ENCODE measurements at places on chromosomes 5 and 9. TPM values are rescaled to one million over a fixed set of nuclear protein-coding genes. Genes with fewer than 3 reads are reported as not detected.
A peak's percentile ranks its signal among the peaks of the same experiment; 100 is the strongest.

DNA sequence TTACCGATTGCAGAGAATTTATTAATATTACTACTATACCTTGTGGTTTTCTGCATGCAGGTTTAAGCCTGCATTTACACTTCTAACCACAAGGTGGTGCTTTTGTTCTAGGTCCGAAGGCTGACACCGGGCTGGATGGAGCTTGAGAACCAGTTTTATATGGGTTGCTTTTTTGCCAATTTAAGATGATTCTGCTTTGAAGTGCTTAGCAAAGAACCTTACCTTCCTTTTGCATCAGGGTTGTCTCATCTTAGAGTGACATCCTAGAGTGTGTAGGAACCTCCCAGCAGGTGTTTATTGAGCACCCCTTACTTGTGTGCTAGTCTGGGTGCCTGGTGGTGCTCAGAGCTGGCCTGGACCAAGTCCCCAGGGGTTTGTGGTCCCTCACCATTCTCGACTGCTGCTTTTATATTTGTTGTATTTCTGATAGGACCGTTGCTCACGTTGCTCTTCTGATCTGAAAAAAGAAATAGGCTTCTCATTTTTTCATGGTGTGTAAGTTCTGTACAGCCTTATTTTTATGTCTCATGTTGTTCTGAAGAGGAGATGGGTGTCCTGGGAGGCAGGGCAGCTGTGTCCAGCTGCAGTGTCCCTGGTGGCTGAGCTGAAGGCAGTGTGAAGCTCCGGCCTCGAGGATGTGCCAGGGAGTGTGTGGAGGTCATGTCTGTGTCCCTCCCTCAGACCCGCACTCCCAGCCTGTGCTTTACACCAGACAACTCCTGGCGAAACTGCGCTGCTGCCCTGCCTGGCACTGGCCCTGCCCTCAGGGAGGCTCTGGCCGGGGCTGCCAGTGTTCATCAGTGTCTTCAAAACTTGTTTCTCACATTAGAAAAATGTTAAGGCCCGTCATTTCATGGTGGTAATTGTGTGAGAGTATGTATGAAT, 54.3 kb downstream of the EHMT1 start:
- peak; percentile 30 for DNase-seq

- no peak for DNase-seq
Measured at GRCh38 chr9:111832449-111832848, 37.7 kb upstream of the SHOC1 start.

- DNase-seq, result no peak
Measured at GRCh38 chr5:8079056-8079455, 210.1 kb downstream of the MTRR start.

DNA sequence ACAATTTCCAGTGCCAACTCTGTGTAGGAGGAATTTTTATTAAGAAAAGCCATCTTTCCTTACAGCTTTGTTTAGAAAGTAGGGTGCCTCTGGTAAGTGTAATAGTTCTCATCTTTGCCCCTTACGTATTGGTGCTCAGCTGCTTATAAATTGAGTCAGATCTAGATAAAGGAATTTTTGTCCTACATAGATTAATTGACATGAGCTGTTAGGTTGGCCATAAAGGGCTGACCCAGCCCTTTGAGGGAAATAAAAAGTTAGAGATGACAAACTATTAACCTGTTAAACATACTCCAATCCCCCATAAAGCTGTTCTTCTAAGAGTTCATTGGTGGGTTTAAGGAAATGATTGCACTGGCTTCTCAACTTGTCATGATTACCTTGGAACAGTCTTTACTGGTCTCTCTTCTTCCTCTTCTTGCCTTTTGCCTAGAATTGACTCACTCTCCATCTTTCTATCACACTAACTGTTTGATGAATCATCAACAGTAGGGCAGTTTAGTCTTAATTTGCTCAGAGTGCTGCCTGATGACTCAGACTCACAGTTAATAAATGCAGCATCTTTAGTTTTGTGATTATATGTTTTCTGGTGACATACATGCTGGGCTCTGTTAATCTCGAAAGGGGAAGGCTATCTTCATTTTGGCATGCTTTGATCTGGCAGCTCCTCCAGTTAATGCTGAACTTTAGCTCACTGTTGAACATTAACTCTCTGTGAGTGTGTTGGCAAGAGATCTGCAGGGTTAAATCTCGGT, 51.7 kb downstream of the ARHGAP26 start:
- no peak for DNase-seq

GRCh38 chr5:145579301-145579700, 255.8 kb downstream of the PRELID2 start:
- no peak for DNase-seq

Gene TYRP1
- not detected for total RNA-seq

Gene MYMK
- not detected for total RNA-seq

Gene PARP8
- total RNA-seq, result 58.4 TPM

Data from CD8-positive, alpha-beta memory T cell (primary cell).